ENCODE measurements at places on chromosomes 2 and 18. TPM values are rescaled to one million over a fixed set of nuclear protein-coding genes. Genes with fewer than 3 reads are reported as not detected.

The NOL4 gene
- not detected for polyA plus RNA-seq

The TXNDC2 gene
- polyA plus RNA-seq: not detected

The DES gene
- polyA plus RNA-seq: not detected

The SERPINB3 gene
- polyA plus RNA-seq: not detected

The TMX3 gene
- polyA plus RNA-seq: 27.3 TPM

The SKOR2 gene
- not detected for polyA plus RNA-seq

The TRABD2A gene
- polyA plus RNA-seq: 36.6 TPM

The PID1 gene
- not detected for polyA plus RNA-seq

The OSBPL6 gene
- 0.33 TPM for polyA plus RNA-seq

The ARHGEF33 gene
- polyA plus RNA-seq: not detected

The MSGN1 gene
- not detected for polyA plus RNA-seq

The TUBA3E gene
- polyA plus RNA-seq: not detected

The UGT1A10 gene
- not detected for polyA plus RNA-seq

The SNORC gene
- polyA plus RNA-seq: not detected

The CXCR2 gene
- 0.85 TPM for polyA plus RNA-seq

The DPP4 gene
- polyA plus RNA-seq: 71.7 TPM

The ADAM23 gene
- polyA plus RNA-seq: not detected

The POTEF gene
- 0.05 TPM for polyA plus RNA-seq

The GRHL1 gene
- 0.12 TPM for polyA plus RNA-seq

The PLCD4 gene
- 0.49 TPM for polyA plus RNA-seq

The SRD5A2 gene
- polyA plus RNA-seq: not detected

The CCDC142 gene
- 9.7 TPM for polyA plus RNA-seq

The DNAJC5G gene
- polyA plus RNA-seq: not detected

The PRSS56 gene
- not detected for polyA plus RNA-seq

The IL36B gene
- polyA plus RNA-seq: not detected

The NT5C1B gene
- 0.86 TPM for polyA plus RNA-seq

The RUFY4 gene
- polyA plus RNA-seq: not detected

The QPCT gene
- 0.26 TPM for polyA plus RNA-seq

The DLX2 gene
- not detected for polyA plus RNA-seq
